ENCODE measurements at places on chromosomes 2 and 18.

DNA sequence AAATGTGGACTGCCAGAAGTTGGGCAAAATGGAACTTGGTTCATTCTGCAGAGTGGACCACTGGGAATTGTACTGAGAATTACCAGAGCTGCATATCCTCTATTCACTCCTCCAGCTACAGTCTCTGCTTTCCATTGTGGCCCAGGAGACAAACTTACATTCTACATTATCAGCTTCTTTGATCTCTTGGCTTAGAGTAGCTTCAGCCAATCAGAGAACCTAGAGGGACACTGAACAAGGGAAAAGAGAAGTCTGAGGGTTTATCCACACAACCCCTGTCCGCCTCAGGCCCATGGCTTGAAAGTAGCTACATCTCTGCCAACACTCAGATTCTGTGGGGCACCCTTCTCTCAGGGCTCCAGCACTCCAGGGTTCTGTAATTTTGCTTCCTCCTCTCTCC, 251.1 kb downstream of the TRIB2 start:
- no peak for DNase-seq

DNA sequence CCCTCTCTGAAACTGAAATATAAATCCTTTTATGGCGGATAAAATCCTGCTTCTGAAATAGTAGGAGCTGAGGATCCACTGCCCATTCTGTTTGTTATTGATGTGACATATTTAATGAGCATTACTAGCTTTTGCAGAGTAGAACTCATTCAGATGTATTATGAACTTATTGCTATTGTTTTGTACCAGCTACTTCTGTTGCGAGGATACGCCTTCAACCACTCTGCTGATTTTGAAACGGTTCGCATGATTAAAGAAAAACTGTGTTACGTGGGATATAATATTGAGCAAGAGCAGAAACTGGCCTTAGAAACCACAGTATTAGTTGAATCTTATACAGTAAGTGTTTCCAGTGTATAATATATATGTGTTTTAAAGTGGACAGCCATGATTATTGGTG, 27.7 kb downstream of the ACTR2 start:
- no peak for DNase-seq

DNA sequence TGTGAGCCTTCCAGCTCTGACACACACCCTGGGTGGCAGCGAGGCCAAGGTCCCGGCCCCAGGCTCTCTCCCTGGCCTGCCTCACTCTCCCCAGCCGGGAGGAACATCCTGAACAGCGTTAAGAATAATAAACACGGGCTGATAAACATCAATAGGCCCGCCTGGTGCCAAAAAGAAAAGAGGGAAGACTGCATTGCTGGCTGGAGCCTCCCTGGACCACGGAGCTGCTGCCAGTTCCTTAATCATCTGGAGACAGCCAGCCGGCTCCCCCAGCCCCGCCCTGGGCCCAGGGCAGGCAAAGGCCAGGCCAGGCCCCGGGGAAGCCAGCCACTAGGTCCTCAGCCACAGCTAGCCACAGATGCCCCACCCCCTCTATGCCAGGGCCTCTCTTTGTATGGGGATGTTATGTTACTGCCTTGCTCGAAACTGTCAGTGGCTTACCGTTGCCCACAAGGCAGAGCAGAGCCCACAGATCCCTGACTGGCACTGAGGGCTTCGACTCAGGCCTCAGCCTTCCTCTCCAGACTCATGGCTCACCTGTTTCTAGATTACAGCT, 293.7 kb downstream of the DYSF start:
- no peak for DNase-seq

GRCh38 chr2:236959036-236959435, 126.7 kb upstream of the COPS8 start:
- DNase-seq, result no peak

- DNase-seq, result no peak
Observed at GRCh38 chr2:64283641-64284361, 139.6 kb upstream of the PELI1 start.

- no peak for DNase-seq
Observed at GRCh38 chr2:198062826-198063225, 258.4 kb downstream of the PLCL1 start.

DNA sequence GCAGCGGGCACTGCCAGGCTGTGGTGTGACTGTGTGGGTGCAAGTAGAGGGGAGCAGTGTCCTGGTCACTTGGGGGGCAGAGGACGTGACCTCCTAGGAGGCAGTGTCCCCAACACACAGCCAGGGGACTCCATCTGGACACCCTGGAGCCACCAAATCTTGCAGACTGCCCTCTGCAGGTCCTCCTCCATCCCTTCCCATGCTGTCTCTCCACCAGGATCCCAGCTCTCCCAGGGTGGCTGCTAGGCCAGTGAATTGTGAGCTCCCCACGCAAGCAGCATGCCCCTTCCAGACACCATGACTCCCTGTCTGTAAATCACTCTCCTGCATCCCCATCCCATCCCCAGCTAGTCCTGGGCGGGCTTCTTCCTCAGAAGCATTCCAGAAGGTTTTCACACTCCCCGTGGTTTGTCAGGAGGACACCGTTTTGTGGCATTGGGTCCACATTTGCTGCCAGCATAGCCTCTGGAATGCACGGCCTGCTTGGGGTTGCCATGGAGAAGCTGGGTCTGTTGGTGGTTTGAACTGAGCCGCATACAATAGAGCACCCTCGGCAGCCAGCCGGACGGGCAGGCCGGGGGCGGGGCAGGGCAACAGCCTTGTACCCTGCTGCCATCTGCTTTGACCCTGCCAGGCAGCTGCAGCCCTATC, 210.7 kb downstream of the KLHL29 start:
- no peak for DNase-seq

DNA sequence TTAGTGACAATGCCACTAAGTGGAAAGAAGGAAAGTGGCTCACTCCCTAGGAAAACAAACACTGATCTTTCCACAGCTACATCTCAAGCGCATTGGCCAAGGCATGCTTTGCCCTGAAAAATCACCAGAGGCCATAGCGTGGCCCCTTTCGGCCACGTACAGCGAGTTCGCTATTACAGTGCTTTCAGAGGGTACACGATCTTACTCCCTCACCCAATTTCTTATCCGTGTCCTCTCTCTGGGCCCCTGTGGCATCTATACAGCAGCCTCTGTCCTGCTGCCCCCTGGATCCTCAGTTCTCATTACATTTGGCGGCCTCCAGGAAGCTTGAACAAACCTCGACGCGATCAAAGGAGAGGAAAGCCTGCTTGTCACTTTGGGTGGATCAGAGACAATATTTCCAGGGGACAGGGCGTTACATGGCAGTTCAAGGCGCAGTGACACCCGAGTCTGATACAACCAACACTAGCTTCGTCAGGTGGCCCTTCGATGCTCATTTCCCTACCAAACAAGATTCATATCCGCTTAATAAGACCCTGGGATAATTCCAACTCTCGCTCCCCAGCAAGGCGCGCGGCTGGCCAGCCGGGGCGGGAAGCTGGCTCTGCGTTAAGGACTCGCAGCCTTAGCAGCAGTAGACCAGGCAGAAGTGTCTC, 941 bp downstream of the SKOR2 start:
- DNase-seq, result no peak

DNA sequence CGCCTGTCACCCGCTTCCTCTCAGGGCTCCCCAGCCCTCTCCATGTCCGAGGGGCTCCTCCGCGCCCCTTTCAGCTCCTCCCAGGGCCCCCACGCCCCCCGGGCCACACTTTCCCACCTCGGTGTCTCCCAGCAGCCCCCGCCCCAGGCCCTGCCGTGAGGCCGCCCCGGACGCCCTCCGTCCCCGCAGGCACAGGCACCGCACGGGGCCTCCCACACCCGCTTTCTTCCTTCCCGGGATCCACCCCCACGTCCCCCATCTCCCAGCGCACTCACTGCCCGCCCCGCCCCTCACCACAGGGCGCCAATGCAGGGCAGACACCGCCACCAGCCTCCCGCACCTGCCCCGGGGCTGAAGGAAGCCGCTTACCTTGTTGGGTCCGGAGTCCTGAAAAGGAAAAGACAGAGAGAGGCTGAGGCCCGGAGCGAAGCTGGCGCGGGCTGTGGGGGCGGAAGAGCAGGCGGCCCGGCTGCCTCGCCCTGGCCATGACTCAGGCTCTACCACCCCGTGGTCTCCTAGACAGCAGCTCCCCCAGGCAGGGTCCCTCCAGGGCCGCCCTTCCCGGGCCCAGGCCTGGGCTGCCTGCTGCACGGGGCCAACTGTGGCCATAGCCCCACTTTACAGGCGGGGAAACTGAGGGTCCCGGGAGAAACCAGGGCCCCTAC, 37.7 kb downstream of the KIF1A start:
- no peak for DNase-seq

GRCh38 chr2:53969285-53969967, 1.4 kb downstream of the PSME4 start:
- DNase-seq, result no peak

DNA sequence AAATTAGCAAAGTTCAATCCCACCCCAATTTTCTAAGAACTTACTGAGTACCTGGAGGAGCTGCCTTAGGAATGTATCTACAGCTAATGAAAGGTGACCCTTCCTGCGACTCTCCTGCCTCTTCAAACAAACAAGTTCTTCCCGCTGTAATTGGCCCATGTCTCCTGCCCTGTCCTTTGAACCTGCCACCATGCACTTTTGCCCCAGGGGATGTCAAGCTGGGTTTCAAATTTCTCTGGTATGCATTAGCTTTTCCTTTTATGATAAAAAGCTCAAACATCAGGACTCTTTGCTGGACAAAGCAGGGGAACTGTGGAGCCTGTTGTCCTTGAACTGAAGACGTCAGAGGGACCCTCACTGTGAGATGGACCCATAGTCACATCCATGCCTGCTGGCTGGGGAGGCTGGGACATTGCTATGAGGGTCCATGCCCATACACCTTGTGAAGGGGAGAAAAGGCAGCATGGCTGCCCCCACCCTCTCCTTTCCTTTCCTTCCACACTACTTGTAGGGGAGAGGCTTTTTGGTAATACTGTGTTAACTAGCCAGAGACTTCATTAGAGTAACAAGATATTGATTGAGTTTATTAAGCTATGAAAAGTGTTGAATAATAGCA, 210.7 kb upstream of the COPS8 start:
- no peak for DNase-seq

GRCh38 chr2:11406958-11407381, 59.0 kb downstream of the E2F6 start:
- DNase-seq, result no peak

DNA sequence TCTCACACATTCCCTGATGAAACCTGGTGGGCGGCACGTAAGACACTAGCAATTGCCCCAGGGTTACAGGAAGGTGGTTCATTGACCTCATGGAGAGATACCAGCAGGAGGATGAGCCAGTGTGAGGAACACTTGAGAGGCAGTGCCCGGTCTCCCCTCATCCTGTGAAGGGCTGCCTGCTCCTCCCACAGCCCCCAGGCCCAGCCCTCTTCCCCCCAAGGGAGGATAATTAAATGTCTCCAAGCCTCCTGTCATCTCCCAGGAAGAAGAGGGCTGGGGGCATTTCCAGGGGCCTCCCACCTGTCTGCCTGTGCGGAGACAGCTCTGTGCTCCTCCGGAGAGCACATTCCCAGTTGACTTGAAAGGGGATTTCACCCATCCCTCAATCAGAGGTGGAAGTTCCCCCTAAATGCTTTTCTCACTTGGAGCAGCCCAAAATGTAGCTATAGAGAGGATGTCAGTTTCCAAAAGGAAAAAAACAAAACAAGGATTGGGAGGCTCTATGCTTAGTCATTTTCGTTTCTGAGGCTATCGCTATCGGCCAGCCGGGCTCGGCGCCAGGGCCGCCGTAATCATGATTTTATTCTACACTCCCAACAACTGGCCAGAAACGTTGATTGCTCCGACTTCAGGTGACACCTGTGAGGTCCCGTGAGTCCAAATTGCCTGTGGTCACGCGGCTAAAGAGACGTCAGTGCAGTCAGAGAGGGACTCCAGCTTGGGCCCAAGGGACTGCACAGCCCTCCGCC, 7.1 kb downstream of the KCNF1 start:
- no peak for DNase-seq

DNA sequence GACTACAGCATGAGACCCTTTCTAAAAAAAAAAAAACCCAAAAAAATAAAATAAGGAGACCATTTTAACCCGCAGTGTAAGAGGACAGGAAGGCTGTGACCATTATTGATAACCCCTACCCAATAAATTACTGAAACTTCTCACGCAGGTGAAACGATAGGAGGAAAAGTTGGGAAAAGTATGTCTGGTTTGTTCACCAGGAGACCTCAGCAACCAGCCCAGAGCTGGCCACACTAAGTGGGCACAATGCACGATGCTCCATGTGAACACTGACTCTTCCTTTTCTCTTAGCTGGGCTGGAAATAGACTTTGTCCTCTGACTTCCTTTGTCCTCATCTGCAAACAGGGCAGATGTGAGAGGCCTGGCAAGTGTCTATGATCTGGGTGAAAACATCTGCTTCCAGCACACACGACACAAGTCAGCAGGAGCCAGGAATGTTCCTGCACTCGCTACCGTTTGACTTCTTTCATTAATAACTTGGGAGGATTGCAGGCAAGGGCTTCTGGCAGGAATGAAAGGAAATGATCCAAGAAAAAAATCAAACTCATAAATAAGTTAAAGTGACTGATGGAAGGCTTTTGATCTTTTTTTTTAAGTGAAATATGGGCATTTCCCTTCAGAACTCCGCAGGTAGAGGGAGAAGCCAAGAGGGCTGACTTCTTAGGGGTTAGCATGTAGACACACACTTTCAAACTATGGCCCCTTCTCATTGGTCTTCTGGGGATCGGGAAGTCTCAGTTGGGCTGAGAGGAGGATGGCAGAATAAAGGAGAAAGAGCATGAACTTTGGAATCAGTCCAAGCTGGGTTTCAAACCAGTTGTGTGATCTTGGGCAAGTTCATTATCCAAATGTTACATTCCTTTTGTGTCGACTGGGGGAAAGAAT, 137.4 kb upstream of the MYCN start:
- DNase-seq, result no peak

DNA sequence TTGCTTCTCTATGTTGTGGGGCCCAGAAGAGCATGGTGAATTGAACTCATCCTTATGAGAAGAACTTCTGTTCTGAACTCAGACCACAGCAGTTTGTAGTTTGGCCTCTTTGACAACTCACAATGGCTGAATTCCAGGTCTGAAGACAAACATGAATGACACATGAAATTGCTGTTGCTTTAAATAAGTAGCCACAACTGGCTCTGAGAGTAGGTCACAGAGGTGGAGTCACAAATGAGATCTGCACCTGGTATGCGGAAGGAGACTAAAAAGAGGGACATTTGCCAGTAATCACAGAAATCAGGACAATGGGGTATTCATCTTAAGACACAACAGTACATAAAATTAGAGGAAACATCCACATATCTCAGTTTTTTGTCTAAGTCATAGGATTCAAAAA, 290.3 kb upstream of the MMADHC start:
- DNase-seq, result no peak

- DNase-seq, result no peak
Observed at GRCh38 chr2:138267161-138267901, 234.2 kb upstream of the SPOPL start.

- no peak for DNase-seq
Observed at GRCh38 chr2:60047347-60047746, 506.1 kb downstream of the BCL11A start.

DNA sequence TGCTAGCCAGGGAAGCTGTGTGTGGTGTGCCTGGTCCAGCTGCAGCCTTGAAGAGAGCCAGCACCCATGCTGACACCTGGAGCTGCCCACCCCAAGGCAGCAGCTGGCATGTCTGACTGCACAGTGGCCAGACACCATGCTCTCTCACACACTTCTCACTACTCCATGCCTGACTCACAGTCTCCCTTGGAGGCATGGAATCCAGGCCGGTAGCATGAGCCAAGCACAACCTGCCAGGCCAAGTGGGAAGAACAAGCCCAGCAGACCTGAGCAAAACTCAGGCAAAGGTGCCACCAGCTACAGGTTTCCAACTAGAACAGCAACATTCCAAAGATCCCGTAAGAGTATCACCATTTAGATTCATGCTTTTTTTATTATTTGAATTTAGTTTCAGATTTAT, 625.3 kb upstream of the LRRTM4 start:
- no peak for DNase-seq
